Suppressor macrophage (primary cell): ENCODE measurements at places on chromosomes 3 and 15.
A peak's percentile ranks its signal among the peaks of the same experiment; 100 is the strongest.

- DNase-seq = no peak
Observed at GRCh38 chr15:99137877-99138276, 33.0 kb downstream of the SYNM start.

DNA sequence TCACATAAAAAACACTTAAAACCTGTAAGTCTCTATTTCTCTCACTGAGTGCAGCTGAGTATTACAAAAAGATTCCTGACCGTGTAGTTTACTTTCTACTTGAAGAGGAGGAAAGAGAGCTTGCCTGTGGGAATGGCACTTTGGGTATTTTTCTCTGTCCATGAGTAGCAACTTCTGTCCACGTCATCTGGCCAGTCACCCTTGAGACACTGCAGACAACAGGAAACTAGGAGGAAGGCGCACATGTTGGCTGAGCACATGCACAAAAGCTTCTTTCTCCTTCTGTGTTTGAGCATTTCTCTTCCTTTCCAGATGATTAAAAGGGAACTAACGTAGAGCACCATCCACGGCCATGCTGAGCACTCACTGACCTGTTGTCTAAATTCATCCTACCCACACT is 19.7 kb downstream of the STARD5 start:
- DNase-seq = peak; percentile 91

GRCh38 chr3:43618142-43618541 is 3.7 kb downstream of the ANO10 start:
- DNase-seq = no peak

DNA sequence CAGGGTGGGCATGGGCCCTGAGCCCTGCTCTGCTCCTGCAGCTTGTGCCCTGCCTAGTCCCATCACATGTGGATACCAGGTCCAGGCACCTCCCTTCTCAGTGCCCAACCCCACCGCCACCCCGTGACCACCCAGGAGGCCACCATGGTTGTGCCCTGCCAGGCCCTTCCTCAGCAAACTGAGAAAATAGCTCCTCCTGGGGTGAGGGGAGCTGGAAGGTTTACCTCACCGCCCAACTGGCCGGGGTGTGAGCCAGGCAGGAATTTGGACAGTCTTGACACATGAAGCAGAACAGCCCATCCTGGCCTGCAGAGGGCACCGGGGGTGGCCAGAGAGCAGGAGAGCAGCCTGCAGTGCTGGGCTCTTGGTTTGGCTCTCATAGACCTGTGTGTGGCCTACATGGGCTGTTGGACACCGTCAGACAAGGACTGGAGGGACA is 11.4 kb upstream of the C3orf22 start:
- DNase-seq = no peak

GRCh38 chr3:27861046-27862036 is 139.2 kb upstream of the EOMES start:
- DNase-seq = no peak

- no peak for DNase-seq
Observed at GRCh38 chr15:81897057-81897677, 148.7 kb downstream of the MEX3B start.

DNA sequence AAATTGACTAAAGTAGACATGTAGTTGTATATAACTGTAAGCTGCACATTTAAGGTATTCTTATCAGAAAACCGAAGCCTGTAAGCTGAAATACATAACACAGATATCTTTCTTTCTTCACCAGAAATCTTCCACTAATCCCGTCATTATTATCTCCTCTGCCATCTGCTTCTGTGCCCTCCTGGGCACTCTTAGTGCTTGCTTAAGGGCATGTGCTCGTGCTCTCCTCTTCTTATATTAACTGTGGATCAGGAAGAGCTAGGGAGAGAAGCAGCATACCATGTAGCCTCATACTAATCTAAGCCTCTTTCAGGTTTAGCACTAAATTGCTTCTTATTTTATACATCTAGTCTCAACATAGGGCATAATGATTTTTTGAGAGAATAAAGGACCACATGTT is 60.8 kb downstream of the RIOX2 start:
- DNase-seq = no peak

DNA sequence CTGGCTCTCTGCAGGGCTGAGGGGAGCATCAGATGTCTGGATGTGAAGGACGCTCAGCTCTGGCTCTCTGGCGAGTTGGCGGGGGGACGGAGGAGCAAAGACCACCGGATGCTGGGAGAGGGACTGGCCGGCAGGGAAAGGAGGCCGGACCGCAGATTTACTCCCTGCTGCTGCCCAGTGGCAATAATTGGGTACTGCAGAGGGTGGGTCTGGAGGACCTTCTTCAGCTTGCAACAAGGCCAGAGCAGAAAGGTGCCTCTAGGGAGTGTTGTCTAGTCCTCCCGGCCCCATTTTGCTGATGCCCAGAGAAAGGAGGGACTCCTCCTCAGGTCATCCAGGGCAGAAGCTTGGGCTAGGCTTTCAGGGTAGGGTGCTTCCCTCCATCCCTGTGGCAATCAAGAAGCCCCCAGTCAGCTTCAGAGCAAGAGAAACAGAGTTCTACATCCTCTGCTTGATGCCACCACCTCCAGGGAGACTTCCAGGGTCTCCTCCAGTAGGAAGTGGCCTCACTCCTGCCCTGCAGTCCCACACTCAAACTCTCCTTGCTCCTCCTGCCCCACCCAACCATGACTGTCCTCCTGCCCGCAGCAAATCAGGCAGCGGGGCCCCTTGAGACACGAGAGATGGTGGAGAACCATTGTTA is 20.3 kb upstream of the CSPG4 start:
- DNase-seq = peak; percentile 78

- DNase-seq = no peak
Observed at GRCh38 chr3:171511450-171511849, 51.2 kb upstream of the TNIK start.

GRCh38 chr3:196121066-196121465 is 39.2 kb upstream of the TFRC start:
- DNase-seq = peak; percentile 29

GRCh38 chr3:186540835-186541226 is 3.3 kb downstream of the CRYGS start:
- no peak for DNase-seq

- no peak for DNase-seq
Observed at GRCh38 chr3:65401359-65402305, 637.1 kb downstream of the MAGI1 start.

DNA sequence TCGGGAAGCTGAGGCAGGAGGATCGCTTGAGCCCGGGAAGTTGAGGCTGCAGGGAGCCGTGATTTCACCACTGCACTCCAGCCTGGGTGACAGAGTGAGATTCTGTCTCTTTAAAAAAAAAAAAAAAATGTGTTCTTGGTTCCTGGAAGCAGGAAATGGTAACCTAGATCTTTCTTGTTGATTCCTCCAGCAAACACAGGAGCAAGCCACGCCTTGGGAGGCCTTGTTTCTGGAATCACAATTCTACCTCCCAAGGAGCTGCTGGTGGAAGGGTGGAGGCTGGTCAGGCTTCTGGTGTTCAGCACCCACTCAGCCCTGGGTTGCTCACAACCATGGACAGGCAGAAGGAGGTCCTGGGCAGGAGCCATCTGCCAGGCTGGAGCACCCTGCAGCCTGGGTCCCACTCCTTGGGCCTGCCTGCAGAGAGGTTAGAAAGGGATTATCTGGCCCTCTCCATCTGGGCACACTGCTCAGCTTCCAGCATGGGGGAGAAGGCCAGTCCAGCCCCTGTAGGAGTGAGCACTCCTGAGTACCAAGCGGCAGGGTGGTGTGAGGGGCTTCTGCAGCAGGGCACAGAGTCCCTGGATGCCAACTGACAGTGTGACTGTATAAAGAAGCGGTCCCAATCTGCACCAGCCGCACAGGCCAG is 65.6 kb downstream of the ABTB1 start:
- peak; percentile 39 for DNase-seq

GRCh38 chr3:134312873-134313846 is 61.1 kb downstream of the AMOTL2 start:
- DNase-seq = no peak

DNA sequence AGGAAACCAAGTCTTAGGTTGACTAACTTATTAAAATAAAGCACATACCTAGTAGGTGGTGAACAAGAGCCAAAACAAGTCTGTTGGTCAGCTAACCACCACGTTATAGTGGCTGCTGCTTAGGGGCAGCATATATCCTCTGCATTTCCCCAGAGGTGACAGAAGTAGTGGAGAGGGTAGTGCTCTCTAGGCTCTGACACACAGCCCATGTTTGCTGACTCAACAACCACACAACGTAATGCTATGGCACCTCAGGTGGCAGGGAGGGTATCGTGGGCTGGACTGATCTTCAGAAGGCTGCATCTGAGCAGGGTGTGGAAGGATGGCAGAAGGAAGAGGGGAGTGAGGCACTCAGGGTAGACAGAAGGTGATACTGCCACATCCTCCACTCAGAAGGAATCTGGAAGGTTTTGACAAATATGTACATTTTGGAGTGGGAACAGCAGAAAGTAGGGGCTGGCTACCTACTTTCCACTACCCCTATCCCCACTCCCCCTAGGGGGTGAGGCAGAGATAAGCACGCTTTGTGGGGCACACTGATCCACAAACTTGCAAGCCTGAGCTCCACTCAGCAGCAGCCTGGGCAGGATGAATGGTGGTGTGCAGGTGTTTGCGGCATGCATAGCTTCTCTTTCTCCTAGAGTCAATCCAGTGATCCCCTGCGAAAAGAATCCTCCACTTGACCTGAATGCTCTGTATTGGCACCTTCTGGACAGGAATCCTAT is 178.1 kb downstream of the RORA start:
- no peak for DNase-seq

- peak; percentile 89 for DNase-seq
Observed at GRCh38 chr3:128145279-128145678, 8.0 kb upstream of the EEFSEC start.

- no peak for DNase-seq
Observed at GRCh38 chr3:8213286-8213685, 288.3 kb upstream of the LMCD1 start.

DNA sequence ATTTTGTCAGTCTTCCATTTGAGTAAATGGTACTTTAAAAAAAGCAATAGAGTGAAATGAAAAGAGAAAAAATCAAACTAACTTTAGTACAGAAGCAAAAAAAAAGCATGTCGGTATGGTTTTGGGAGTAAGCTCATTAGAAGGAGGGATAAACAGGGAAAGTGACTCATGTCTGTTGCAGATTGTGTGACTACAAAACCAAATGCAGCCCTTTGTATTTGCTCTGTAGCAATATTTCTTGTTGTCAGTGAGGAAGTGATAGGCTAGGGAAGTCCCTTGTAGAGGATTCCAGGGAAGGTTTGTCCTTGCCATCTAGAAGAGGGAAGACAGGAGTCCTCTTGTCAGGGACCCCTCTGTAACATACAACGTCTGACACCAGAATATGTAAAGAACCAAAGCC is 150.5 kb upstream of the POU1F1 start:
- no peak for DNase-seq

DNA sequence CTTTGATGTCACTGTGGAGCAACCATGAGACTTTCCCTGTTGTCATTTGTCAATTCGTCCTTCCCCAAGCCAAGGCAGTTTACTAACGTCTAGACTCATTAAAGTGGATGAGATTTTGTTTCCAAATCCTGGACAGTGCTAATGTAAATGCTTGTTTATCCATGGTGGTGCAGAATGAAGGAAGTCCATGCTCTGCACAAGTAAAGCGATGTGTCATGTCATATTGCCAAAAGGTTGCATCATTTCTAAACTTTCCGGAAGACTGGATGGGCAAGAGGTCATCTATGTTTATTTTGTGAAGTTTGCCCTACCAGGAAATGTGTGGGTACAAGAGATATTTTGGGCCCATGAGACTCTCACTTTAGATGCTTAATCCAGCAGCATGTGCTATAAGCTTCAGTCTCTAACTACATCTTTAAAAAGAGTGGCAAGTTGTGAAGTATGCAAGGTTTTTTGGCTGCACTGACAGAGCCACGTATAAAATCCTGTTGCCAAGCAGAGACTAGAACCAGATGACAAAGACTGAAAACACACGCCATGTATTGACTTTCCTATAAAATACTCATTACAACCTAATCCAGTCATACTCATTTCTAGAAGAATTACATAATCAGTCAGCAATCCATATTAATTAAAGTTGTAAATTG is 72.1 kb upstream of the FNDC3B start:
- DNase-seq = peak; percentile 73

GRCh38 chr15:51853998-51854397 is 24.5 kb downstream of the TMOD3 start:
- no peak for DNase-seq

DNA sequence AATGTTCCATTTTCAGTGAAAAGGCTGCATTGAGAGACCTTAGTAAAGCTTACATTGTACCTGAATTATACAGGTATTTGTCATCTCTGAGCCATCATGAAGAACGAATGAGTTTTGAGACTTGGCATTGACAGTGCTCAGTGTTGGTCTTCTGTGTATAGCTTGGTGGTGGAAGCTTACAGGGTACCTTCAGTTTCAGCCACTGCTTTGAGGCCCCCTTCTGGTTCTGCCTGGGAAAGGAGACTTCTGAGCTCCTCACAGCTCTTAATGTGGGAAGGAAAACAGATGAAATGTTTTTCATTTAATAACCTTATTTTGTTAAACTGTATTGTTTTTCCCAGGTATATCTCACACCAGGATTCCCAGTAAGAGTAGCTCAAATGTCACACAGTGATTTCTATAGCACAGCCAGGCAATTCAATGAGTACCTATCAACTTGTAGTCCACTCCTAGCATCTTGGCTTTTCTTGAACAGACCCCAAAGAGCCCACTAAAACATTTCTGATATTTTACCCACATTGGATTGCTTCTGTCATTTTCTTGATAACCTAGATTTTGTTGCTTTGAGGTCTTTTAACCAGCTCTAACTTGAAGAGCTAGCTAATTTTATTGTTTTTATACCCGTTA is 5.6 kb downstream of the SERPINI1 start:
- DNase-seq = peak; percentile 42

GRCh38 chr3:536417-536813 is 339.9 kb downstream of the CHL1 start:
- no peak for DNase-seq

- no peak for DNase-seq
Observed at GRCh38 chr3:43017004-43017403, 37.9 kb downstream of the GASK1A start.

GRCh38 chr15:91534235-91534634 is 319.3 kb upstream of the SLCO3A1 start:
- DNase-seq = no peak

DNA sequence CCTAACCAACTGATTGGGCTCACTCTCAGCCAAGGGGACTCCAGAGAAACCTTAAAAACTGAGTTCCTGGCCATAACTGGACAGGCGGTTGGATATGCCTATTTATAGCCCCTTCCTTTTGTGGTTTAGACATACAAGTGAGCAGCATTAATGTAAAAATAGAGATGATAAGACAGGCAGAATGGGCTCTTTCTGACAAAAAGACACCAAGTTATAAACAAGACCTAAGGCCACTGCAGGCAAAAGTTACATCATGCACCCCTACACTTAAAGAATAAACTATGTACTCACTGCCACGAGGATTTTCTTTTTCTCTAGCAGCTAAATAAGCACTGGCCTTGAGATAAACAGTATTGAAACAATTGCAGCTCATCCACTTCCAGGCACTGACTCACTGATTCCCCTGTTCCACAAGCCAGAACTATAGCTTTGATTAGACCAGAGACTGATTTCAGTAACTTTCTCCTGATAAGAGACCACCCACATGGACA is 30.1 kb downstream of the SUCNR1 start:
- peak; percentile 18 for DNase-seq

- no peak for DNase-seq
Observed at GRCh38 chr3:136658946-136659682, 93.1 kb downstream of the STAG1 start.
